ENCODE measurements at places on chromosomes 11 and 22.
A peak's percentile ranks its signal among the peaks of the same experiment; 100 is the strongest.

DNA sequence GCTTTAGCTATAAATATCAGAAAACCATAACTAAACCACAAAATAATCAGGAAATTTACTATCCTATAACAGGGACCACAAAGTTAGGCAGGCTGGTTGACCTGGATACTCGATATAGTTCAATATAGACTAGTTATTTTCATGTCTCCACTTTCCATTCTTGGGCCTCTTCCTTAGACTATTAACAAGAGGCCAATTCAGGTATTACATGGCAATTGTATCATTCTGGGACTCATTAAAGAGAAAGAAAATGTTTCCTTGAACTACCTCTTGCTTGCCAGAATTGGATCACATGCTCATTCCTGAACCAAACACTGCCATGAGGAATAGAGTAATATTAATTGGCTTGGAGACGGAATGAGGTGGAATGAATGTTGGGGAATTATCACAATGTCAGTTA is 76.0 kb downstream of the EIF3M start:
- no peak for DNase-seq

DNA sequence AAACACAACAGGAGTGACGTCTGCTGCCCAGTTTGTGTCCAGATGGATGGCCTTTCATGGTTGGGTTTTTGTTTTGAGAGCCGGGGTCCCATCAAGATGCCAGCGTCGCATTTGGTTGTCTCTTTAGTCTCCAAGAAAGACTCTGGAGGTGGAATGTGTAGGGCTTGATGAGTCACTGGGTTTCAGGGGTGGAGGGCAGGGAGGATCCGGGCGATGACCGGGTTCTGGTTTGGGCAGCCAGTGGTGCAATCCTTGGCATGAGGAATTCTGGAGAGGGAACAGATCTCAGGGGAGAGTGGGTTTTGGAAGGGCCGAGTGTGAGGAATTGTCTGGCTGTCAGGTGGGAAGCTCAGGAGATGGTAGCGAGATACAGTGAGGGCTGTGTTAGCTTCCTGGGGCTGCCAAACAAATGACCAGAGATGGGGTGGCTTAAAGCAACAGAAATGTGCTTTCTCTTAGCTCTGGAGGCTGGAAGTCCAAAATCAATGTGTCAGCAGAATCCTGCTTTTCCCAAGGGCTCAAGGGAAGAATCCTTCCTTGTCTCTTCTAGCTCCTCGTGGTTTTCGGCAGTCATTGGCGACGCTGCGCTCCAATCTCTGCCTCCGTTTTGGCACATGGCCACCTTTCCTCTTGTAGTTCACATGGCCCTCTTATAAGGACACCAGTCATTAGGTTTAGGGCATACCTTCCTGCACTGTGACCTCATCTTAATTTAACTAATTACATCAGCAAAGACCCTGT is 26.4 kb upstream of the PPFIA1 start:
- peak; percentile 75 for DNase-seq

GRCh38 chr11:115391160-115391559 is 113.1 kb downstream of the CADM1 start:
- DNase-seq, result no peak

GRCh38 chr22:18067548-18068341 is 10.0 kb upstream of the PEX26 start:
- no peak for DNase-seq

DNA sequence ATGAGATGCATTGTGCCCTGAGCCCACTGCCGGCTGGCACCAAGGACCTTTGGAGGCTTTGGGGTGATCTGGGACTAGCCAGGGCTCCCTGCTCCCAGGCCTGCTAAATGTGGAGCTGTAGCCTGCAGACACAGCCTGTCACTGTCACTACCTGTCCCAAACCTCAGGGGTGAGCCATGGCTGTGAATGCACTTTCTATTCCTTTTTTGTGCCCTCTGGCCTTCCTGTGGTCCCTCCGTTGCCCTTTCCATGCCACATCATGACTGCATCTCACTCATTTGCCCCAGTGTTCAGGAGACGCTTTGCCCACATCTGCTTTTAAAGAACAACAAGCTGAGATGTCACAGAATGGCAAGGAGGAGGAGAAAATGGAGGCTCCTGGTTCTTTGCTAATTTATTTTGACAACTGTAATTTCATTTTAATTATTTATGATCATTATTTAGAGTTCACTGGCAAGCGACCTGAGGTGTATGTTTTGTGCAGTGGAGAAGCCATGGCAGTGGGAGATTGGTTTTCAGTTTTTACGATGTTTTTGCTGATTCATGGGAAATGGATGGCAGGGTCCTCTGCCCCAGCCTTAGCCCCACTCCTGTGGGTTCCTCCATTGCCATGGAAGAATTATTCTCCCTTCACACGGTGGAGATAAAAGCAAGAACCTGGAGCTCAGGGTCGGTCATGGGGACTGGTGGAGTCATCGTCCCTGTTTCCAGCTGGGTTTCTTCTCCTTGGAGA is 69.2 kb downstream of the TSPAN18 start:
- DNase-seq, result no peak

GRCh38 chr11:110327508-110327907 is 31.1 kb upstream of the RDX start:
- no peak for DNase-seq

- no peak for DNase-seq
Observed at GRCh38 chr11:64101461-64101860, 64.5 kb downstream of the MACROD1 start.

All from EL (cell line).